Spinal cord (tissue), 10 donors: ENCODE measurements at places on chromosomes 4 and X.
A peak's percentile ranks its signal among the peaks of the same experiment; 100 is the strongest.

GRCh38 chrX:9948406-9948805 lies 18.8 kb upstream of the CLDN34 start:
- peaks cover 2% of the 10 kb centered on the region for H3K27me3 ChIP-seq
- peak; percentile 33 for DNase-seq
- H3K4me1 ChIP-seq, result peaks cover 12% of the 10 kb centered on the region
- no peak overlapping the region for H3K4me3 ChIP-seq
- H3K27ac ChIP-seq, result no peak overlapping the region

- no peaks in the 10 kb centered on the region for H3K36me3 ChIP-seq
- H3K27me3 ChIP-seq, result no peaks in the 10 kb centered on the region
- H3K4me3 ChIP-seq, result no peak overlapping the region
- no peaks in the 10 kb centered on the region for H3K4me1 ChIP-seq
- no peak for DNase-seq
- H3K27ac ChIP-seq, result no peak overlapping the region
Measured at GRCh38 chr4:124061413-124061812, 651.1 kb downstream of the ANKRD50 start.

DNA sequence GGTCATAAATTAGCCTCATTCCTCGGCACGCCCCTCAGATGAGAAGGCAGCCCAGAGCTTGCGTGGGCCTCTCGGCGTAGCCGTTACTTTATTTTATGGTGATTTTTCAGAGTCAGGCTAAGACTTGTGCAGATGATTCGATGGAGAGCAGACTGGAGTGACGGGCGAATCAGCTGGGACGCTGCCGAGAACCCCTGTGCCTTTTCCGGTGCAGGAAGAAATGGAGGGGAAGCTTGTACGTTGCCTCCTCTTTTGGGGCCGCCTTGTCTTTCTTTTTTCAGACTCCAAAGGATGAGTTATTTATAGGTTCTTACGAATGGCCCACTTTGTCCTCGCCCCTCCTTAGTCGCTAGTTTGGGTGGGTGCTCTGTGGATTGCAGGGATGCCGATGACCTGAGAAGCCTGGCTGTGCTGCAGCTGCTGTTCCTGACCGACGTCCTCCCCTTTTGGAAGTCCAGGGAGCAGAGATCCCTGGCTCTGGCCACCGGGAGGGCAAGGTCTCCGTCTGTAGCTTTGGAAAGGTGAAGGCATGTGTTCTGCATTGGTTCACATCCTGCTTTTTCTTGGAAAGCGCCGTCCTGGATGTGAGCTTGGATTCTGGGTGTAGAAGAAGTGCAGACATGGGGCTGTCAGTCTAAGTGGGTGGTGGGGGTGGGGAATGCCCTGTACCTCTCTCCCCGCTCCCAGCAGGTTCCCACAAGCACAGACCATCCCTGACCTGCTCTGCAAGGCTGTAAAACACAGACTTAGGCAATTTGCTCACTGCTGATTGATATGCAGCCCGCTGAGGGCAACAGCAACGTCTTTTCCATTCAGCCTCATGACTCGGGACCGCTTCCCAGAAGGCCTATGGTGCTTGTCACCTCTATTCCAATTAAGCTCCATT lies 9.3 kb downstream of the SORCS2 start:
- no peak for DNase-seq
- H3K4me1 ChIP-seq, result peaks cover 44% of the 10 kb centered on the region
- H3K27me3 ChIP-seq, result peaks cover 5% of the 10 kb centered on the region
- no peak overlapping the region for H3K4me3 ChIP-seq
- H3K27ac ChIP-seq, result no peak overlapping the region
- peaks cover 18% of the 10 kb centered on the region for H3K36me3 ChIP-seq

DNA sequence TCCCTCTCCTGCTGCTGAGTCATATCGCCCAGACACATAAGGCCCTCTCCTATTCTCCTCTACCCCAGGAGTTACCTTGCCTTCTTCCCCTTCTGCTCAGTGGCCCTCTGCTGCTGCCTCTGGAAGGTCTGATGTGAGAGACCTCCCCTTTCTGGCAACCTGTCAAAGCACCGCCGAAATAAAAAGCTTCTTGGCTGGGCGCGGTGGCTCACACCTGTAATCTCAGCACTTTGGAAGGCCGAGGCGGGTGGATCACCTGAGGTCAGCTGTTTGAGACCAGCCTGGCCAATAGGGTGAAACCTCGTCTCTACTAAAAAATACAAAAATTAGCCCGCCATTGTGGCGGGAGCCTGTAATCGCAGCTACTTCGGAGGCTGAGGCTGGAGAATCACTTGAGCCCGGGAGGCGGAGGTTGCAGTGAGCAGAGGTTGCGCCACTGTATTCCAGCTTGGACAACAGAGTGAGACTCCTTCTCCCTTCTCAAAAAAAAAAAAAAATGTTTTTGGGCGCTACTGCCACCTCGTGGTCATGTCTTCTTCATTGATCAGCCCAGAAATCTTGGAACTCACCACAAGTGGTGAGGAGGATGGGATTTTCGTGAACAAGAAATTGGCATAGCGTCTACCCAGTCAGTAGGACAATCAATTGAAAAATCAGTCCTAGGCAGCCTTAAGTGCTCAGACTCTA lies 8.6 kb upstream of the ZXDA start:
- H3K27ac ChIP-seq, result no peak overlapping the region
- H3K4me3 ChIP-seq, result no peak overlapping the region
- no peaks in the 10 kb centered on the region for H3K4me1 ChIP-seq
- DNase-seq, result no peak
- no peaks in the 10 kb centered on the region for H3K36me3 ChIP-seq

DNA sequence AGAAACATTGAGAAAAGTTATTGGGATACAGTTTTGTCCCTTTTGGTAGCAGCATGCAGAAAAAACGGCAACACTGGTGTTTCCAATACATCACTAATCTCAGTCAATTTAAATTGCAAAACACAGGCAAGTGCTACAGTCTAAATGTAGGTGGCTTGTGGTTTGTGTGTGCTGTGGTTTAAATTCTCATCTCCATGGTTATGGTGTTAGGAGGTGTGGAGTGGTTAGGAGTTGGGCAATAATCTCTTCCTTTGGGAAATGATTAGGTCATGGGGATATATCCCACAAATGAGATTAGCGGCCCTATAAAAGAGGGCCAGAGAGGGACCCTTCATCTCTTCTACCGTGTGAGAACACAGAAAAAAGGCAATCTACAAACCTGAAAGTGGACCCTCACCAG lies 1344.3 kb downstream of the ADGRL3 start:
- no peak for DNase-seq
- H3K27me3 ChIP-seq, result no peaks in the 10 kb centered on the region
- H3K4me1 ChIP-seq, result no peaks in the 10 kb centered on the region
- H3K36me3 ChIP-seq, result no peaks in the 10 kb centered on the region

DNA sequence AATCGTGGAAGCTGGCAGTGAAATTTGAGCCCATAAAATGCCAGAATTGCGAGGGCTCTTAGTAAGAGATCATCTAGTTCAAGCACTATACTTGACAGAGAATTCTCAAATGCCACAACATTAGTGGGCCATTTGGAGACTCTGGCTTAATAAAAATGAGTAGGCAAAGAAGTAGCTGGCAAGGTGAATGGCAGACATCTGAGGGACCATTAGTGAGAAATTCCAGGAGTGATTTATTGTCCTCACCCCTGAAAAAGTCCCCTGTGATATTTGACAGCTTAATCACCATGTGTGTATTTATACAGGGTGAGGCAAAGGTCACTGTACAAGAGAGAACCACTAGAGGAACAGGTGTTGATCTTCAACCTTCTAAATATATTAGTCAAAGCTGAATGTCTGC lies 207.5 kb downstream of the CHRDL1 start:
- H3K4me1 ChIP-seq, result no peaks in the 10 kb centered on the region
- H3K27me3 ChIP-seq, result no peaks in the 10 kb centered on the region
- H3K36me3 ChIP-seq, result no peaks in the 10 kb centered on the region
- no peak for DNase-seq
